ENCODE measurements at places on chromosomes 12 and 14.
A peak's percentile ranks its signal among the peaks of the same experiment; 100 is the strongest.

- no peak for DNase-seq
Measured at GRCh38 chr14:74308695-74309094, 6.0 kb upstream of the ABCD4 start.

DNA sequence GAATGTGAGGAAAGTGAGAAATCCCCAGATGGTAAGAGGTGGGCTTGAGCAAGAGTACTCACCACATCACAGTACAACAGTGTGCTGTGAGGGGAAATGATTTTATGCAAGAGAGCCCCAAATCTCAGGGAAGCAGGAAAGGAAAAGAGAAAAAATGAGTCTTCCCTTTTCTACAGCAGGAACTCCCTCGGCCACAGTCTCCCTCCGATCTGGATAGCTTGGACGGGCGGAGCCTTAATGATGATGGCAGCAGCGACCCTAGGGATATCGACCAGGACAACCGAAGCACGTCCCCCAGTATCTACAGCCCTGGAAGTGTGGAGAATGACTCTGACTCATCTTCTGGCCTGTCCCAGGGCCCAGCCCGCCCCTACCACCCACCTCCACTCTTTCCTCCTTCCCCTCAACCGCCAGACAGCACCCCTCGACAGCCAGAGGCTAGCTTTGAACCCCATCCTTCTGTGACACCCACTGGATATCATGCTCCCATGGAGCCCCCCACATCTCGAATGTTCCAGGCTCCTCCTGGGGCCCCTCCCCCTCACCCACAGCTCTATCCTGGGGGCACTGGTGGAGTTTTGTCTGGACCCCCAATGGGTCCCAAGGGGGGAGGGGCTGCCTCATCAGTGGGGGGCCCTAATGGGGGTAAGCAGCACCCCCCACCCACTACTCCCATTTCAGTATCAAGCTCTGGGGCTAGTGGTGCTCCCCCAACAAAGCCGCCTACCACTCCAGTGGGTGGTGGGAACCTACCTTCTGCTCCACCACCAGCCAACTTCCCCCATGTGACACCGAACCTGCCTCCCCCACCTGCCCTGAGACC is 7.8 kb downstream of the ATN1 start:
- no peak for DNase-seq

DNA sequence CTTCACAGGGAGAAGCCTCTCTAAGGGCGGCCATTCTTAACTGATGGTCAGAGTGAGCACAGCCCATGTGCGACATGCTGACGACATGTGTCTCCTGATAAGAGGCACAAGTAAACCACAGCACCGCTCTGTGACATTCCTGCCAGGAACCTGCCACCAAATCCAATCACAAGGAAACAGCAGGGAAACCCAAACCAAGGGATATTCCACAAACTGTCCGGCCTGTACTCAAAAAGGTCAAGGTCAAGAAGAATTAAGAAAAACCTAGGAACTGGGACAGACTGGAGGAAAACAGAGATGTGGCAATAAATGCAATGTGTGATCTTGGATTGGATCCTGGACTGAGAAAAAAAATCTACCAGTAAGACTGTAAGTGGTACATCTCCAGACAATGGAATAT is 91.9 kb downstream of the SYNE3 start:
- DNase-seq, result no peak

DNA sequence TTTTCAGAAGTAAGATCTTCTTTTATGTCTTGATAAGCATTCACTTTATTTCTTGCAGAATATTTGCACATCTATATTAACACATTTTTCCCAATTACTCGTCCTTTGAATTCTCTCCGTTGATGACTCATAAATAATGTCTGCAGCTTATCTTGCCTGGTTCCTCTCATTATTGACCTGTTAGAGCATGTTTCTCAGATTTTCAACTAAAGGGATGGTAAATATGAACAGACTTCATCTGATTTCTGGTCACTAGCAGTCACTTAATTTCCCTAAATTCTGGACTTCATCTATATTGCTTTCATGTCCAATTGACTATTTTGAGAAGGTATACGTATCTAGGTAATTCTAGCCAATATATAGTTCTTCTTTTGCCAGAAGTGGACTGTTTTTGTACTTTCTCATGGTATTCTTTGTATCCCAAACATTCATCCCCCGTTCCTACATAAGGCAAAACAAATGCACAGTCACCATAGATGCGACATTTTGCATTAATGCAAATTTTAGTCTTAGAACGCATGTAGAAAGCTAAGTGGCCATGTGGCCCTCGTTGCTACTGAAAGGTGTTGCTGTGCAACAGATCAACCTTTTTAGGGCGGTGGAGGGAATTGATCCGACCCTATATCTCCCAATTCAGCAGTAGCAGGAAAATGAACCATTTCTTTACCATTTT is 6.2 kb downstream of the PIK3C2G start:
- no peak for DNase-seq

DNA sequence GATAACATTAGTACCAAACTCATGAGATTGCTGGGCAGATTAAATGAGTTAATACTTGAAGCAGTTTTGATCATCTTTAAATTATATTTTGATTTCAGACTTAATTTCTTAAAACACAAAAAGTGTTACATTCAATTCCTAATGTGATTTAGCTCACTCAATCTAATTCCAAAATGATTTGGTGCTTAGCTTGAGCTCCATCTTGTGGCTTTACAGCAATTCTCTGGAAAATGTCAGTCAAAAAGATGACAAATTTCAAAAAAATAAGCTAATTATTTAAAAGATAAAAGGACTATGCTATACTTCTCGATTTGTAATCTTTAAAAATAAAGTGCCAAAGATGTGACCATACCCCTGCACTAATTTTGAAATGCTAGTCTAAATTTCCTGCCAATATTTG is 10.1 kb downstream of the LLPH start:
- no peak for DNase-seq

DNA sequence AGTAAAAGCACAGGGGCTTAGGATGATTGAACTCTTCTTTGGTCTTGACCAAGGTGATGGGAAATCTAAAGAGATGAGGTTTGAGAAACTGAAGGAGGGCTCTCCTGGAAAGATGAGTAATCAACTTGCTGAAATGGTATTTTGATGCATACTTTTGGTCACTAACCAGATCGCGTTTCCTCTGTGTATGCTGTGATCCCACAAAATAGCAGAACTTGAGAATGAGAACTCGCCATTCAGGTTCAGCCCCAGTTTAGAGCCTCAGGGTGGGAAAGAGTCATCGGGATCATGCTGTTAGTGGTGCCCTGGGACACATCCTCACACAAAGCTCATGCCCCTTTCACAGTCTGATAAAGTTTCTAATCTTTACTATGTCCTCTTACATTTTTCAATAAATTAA is 488.8 kb downstream of the ETNK1 start:
- DNase-seq, result no peak

DNA sequence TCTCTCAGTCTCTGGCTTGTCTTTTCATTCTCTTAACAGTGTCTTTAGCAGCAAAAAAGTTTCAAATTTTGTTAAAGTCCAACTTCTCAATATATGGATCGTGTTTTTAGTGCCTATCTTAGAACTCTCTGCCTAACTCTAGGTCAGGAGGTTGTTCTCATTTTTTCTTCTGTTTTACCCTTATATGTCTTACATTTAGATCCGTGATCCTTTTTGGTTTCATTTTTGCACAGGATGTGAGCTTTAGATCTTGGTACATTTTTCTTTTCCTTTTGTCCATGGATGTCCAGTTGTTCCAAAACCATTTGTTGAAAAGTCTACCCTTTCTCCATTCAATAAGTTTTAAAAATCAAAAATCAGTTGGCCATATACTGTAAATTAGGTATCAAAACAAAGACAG is 6.8 kb downstream of the VRK1 start:
- no peak for DNase-seq

DNA sequence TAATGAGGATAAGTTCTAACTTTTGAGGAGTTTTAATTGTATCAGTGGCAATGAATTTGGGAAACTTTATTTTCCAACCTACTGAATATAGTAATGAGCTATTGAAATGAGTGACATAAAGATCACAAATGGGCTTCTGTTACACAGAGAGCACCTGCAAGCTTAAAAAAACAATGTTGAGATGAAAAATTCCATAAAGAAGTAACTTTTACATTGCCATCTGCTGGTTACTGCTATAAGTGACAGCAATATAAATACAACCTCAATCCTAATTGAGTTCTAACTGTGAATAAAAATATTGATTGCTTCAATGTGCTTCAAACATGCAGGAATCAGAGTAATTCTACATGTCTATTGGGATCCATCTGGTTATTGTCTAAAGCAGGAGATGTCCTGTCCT is 14.2 kb downstream of the WIF1 start:
- no peak for DNase-seq

- DNase-seq, result no peak
Measured at GRCh38 chr12:104180374-104180773, 35.2 kb upstream of the TXNRD1 start.

DNA sequence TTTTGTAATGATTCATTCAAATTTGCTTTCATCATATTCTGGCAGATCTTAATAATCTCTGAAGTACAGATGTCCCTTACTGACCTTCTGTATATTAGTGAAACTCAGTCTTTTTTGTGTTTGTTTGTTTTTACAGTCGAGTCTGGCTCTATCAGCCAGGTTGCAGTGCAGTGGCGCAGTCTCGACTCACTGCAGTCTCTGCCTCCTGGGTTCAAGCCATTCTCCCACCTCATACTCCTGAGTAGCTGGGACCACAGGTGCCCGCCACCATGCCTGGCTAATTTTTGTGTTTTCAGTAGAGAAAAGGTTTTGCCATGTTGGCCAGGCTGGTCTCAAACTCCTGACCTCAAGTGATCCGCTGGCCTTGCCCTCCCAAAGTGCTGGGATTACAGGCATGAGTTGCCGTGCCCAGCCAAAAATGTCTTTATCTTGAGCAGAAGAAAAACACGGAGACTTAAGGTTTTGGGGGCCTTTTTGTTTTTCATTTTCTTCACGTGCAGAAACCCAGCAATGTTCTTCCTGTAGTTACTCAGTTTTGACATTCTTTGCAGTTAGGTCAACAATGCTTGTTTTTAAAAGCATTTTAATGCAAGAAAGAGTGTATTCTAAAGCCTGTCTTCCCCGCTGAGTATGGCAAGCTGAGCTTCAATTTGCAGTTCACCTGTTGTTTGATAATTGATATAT is 79.5 kb downstream of the FAR2 start:
- DNase-seq, result no peak

DNA sequence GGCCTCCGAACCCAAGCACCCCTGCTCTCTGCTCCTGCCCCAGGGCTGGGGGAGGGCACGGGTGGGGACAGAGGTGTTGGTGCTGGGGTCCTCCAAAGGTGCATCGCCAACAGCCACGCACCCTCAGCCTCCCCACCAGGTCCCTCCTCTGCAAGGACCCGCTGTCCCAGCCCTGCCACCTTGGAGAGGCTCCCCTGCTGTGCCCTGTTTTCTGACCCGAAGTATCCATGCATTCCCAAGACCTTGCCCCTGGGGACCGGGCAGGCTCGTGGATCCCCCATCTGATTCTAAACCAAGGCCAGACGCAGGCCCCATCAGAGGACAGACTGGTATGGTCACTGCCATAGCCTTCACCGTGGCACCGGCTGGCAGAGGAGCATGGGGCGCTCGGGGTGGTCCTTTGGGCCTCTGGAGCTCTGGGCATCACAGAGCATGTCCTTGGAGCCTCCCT is 22.7 kb upstream of the BEGAIN start:
- no peak for DNase-seq

DNA sequence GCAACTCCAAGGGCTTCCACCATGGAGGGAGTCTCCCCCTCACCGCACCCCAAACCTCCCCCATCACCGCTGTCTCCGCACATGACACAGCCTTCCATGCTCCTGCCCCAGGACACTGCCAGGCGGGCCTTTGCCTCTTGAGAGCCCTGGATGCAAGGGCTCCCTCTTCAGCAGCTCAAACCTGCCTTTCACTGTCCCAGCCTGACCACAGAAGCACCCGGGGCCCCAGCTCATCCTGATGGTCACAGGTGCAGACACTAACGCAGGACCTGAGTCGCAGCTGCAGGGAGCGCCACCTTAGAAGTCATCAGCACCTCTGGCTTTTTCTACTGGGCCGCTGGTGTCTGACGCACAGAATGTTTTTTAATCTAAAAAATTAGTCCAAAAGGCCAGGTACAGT is 54.0 kb downstream of the SYNE3 start:
- no peak for DNase-seq

- DNase-seq, result peak; percentile 52
Measured at GRCh38 chr12:6959058-6959804, 8.1 kb downstream of the PTPN6 start.

Data from stimulated activated CD4-positive, alpha-beta T cell treated with anti-CD3 and anti-CD28 coated beads, TNF-alpha, amount 100 ng/mL, for 1 hour (primary cell).